ENCODE measurements at places on chromosomes 5 and 9.

DNA sequence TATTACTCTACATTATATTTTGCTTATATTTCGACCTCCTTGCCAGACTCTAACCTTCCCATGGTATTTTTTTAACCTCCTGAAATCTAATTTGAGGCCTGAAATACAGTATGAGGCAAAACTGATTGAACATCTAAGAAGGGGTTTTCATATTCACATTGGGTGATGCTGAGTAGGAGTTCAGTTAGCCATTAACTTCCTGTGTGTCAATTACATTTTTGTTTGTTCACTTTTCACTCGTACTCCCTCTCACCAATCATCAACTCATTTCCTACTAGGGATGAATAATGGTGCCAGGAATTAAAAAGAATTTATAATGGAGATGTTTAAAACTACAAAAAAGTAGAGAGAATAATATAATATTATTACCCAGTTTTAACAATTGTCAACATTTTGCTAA lies 27.6 kb upstream of the GLRA1 start:
- no peak for DNase-seq

GRCh38 chr5:172632346-172633092 lies 8.5 kb upstream of the NEURL1B start:
- DNase-seq = no peak

GRCh38 chr5:90503596-90503995 lies 25.8 kb downstream of the LYSMD3 start:
- DNase-seq = no peak

GRCh38 chr9:16501726-16502125 lies 368.7 kb downstream of the BNC2 start:
- DNase-seq = no peak

GRCh38 chr5:38677636-38678035 lies 121.2 kb upstream of the LIFR start:
- DNase-seq = no peak

- DNase-seq = no peak
Measured at GRCh38 chr9:32992595-32993238, 8.7 kb downstream of the APTX start.

GRCh38 chr9:16085167-16085726 lies 532.4 kb downstream of the CCDC171 start:
- no peak for DNase-seq

- no peak for DNase-seq
Measured at GRCh38 chr9:87157366-87158031, 210.2 kb upstream of the GAS1 start.

GRCh38 chr5:80934751-80935150 lies 25.4 kb upstream of the RASGRF2 start:
- no peak for DNase-seq

DNA sequence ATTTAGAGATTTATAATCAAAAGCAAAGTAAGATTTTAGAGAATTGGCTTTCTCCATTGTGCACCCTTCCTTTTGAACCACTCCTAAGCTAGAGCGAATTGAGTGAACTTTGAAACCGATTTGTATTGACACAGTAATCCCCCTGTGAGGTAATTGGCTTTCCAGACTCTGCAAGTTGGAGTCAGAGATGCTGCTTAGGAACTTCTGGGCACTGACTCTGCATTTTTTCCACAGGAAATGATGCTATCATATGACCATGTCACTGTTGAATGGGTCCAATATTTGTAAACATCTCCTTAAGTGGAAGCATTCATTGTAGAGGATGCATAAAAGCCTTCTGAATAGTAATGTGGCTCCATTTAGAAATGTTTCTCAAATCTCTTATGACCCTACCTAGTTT lies 394.4 kb upstream of the ZNF608 start:
- no peak for DNase-seq

Data from NCI-H446 treated with DMSO at 0.1 percent for 48 hours (cell line).